Neural progenitor cell (in vitro differentiated cells): ENCODE measurements at places on chromosomes 7 and 10. TPM values are rescaled to one million over a fixed set of nuclear protein-coding genes. Genes with fewer than 3 reads are reported as not detected.
A peak's percentile ranks its signal among the peaks of the same experiment; 100 is the strongest.

Gene CALML5
- total RNA-seq = not detected in 2 replicates

Gene NAT16
- 0.28 TPM in 1 of 2 replicates, not detected in the other for total RNA-seq

Gene CPA5
- total RNA-seq = 0.50 TPM in 1 of 2 replicates, not detected in the other

GRCh38 chr7:131745390-131746248 lies 189.2 kb upstream of the PODXL start:
- H3K36me3 ChIP-seq = no peaks in the 10 kb centered on the region
- H3K4me3 ChIP-seq = no peak overlapping the region
- H3K4me1 ChIP-seq = peaks cover 12% of the 10 kb centered on the region
- H3K27ac ChIP-seq = no peak overlapping the region
- H3K27me3 ChIP-seq = no peaks in the 10 kb centered on the region

DNA sequence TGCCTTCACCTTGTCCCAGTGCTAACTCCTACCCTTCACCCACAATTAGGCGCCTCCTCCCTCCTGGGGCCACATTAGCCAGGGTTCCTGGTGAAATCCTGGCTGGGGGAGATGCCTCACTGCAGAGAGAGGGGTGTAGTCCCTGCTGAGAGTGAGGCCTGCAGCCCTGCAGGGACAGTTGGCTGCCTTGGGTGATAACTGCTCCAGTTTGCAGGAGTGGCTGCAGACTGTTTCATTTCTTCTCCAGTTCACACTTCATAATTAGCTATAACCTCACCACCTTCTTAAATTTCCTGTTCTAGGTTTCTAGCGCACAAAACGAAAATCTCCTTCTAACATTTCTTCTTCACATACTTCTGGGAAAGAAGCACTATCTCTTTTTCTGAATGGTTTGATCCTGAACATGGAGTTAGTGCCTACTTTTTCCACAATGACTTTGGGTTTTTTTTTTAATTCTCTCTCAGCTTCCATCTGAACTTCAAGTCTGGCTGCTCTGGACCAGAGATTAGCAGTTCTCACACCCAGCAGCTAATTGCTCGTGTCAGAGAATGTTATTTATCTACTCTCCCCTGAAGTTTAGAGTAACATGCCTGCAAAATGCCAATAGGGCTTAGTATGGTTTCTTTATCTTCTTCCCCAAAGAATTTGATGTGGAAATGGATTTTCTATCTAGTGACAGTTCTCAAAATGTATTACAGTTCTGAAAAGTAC lies 15.5 kb upstream of the JAZF1 start:
- H3K36me3 ChIP-seq = no peaks in the 10 kb centered on the region
- no peak overlapping the region for H3K27ac ChIP-seq
- DNase-seq = no peak
- H3K4me1 ChIP-seq = no peaks in the 10 kb centered on the region
- H3K27me3 ChIP-seq = no peaks in the 10 kb centered on the region
- H3K4me3 ChIP-seq = no peak overlapping the region

- H3K27ac ChIP-seq = no peak overlapping the region
- H3K4me1 ChIP-seq = peaks cover 21% of the 10 kb centered on the region
- H3K36me3 ChIP-seq = no peaks in the 10 kb centered on the region
- DNase-seq = peak; percentile 41
- no peaks in the 10 kb centered on the region for H3K27me3 ChIP-seq
- H3K4me3 ChIP-seq = no peak overlapping the region
These were observed 233.1 kb downstream of the CCDC3 start for GRCh38 chr10:12768156-12769100.

GRCh38 chr7:130365511-130366441 lies 14.5 kb upstream of the CPA1 start:
- H3K27me3 ChIP-seq = no peaks in the 10 kb centered on the region
- no peaks in the 10 kb centered on the region for H3K4me1 ChIP-seq

DNA sequence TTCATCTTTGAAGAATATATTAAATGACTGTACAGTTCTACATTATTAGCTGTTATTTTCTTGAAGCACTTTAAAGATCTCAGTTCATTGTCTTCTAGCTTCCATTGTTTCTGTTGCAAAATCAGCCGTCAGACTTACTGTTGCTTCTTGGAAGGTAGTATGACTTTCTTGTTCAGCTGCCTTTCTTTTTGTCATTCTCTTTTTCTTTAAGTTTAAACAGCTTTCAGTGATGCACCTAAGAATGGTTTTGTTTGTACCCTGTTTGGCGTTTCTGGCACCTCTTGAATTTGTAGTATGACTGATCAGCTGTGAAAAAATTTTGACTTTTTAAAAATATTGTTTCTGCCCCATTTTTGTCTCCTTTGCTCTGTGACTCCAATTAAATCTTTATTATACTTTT lies 9.3 kb downstream of the MKLN1 start:
- peaks cover 14% of the 10 kb centered on the region for H3K36me3 ChIP-seq
- no peak for DNase-seq
- peaks cover 3% of the 10 kb centered on the region for H3K4me1 ChIP-seq
- no peaks in the 10 kb centered on the region for H3K27me3 ChIP-seq
- no peak overlapping the region for H3K4me3 ChIP-seq

DNA sequence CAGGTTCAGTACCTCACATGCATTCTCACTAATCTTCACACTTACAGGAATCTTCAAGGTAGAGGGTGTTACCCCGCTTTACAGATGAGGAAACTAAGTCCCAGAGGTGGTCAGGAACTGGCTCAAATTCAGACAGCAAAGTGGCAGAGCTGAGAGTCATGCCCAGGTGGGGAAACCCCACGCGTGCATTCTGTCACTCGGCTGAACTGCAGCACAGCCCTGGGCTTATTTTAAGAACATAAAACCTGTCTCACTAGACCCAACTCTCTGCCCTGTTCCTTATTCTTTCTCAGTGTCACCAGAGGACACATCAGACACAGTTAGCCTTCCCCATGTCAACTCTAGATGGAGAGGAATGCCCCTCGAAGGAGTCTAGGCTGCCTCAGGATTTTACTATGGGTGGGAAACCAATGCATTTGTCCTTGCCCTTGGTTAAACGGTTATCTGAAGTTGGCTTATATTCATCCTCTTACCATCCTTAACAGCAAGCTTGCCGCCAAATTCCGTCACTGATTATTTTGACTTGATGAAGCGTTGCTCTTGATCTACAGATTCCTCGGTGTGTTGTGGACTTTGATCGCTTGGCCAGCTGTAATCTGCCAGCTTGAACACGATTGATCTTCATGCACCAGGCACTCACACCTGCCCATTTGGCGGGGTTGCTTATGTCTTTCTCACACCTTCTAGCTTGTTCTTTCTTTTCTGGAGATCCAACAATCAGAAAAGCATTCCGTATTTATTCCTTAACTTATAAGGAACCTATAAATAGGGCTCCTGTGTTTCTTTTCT lies 627.9 kb downstream of the SDK1 start:
- no peak overlapping the region for H3K4me3 ChIP-seq
- H3K4me1 ChIP-seq = peaks cover 9% of the 10 kb centered on the region
- H3K27me3 ChIP-seq = no peaks in the 10 kb centered on the region

- H3K4me1 ChIP-seq = no peaks in the 10 kb centered on the region
- H3K4me3 ChIP-seq = no peak overlapping the region
- no peaks in the 10 kb centered on the region for H3K27me3 ChIP-seq
- no peak for DNase-seq
- no peak overlapping the region for H3K27ac ChIP-seq
- no peaks in the 10 kb centered on the region for H3K36me3 ChIP-seq
These were observed 204.4 kb downstream of the OTUD1 start for GRCh38 chr10:23643111-23643780.

- H3K4me3 ChIP-seq = no peak overlapping the region
- DNase-seq = no peak
- H3K27ac ChIP-seq = no peak overlapping the region
- no peaks in the 10 kb centered on the region for H3K4me1 ChIP-seq
- no peaks in the 10 kb centered on the region for H3K27me3 ChIP-seq
- H3K36me3 ChIP-seq = no peaks in the 10 kb centered on the region
These were observed 539.9 kb downstream of the DNAJB9 start for GRCh38 chr7:109109558-109109957.

GRCh38 chr7:33646166-33646565 lies 259.2 kb upstream of the BMPER start:
- H3K27ac ChIP-seq = no peak overlapping the region
- no peaks in the 10 kb centered on the region for H3K27me3 ChIP-seq
- H3K4me3 ChIP-seq = no peak overlapping the region
- no peaks in the 10 kb centered on the region for H3K36me3 ChIP-seq
- DNase-seq = no peak
- peaks cover 10% of the 10 kb centered on the region for H3K4me1 ChIP-seq

GRCh38 chr7:131602994-131603372 lies 46.6 kb upstream of the PODXL start:
- no peaks in the 10 kb centered on the region for H3K36me3 ChIP-seq
- peaks cover 83% of the 10 kb centered on the region for H3K4me1 ChIP-seq
- no peak overlapping the region for H3K27ac ChIP-seq
- no peak overlapping the region for H3K4me3 ChIP-seq
- H3K27me3 ChIP-seq = no peaks in the 10 kb centered on the region
- no peak for DNase-seq

DNA sequence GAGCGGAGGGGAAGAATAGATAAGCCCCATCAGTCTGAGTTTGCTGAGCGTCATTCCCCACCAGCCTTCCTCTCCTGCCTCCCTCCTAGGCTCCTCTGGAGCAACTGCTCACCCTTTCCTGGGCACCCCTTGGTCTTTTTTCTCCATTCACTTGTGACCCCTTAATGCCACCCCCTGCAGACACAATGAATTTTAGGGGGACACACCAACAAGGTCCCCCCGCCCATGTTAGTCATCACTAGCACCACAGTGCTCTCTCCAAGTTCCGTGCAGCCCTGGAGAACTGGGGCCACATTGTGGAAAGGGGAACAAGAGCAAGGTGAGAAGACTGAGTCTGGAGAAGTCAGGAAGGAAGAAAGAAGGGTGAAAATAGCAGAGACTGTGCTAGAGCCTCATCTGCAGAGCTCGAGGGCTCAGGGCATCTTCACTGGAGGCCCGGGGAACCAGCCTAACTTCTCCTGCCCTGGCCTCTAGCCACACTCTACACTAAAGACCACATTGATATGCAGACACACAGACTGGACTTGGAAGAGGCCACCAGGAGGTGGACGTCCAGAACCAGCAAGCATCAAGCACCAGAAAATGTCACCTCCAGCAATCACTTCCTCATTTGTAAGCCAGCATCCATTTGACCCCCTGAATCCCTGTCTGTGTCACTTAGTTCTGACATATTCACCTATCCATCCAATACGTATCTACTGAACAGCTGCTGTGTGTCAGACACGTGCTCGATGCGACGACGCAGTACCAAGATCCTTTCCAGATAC lies 17.5 kb downstream of the RGR start:
- no peaks in the 10 kb centered on the region for H3K36me3 ChIP-seq
- H3K4me3 ChIP-seq = no peak overlapping the region
- H3K27me3 ChIP-seq = peaks cover 4% of the 10 kb centered on the region
- H3K4me1 ChIP-seq = no peaks in the 10 kb centered on the region

DNA sequence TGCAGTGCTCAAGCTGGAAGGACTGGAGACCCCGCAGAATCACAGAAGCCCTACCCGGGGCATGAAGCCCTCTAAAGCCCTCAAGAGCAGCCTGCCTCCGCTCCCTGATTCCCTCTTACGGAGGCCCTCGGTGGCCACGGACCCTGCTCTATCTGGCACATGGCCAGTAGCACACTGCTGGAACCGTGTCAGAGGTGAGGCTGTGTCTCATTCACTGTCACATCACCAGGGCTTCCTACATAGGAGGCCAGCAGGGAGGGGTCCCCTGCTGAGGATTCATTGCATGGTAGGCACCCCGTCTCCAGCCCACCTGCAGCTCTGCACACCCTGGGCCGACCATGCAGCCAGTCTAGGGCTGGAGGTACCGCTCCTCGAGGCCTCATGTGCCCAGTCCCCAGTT lies 259.2 kb downstream of the TNS3 start:
- no peaks in the 10 kb centered on the region for H3K36me3 ChIP-seq
- H3K4me1 ChIP-seq = peaks cover 20% of the 10 kb centered on the region
- no peak overlapping the region for H3K4me3 ChIP-seq
- DNase-seq = no peak
- no peak overlapping the region for H3K27ac ChIP-seq

GRCh38 chr10:21130108-21130507 lies 233.0 kb upstream of the NEBL start:
- H3K27me3 ChIP-seq = no peaks in the 10 kb centered on the region
- no peak overlapping the region for H3K4me3 ChIP-seq
- peaks cover 22% of the 10 kb centered on the region for H3K4me1 ChIP-seq
- H3K36me3 ChIP-seq = no peaks in the 10 kb centered on the region

DNA sequence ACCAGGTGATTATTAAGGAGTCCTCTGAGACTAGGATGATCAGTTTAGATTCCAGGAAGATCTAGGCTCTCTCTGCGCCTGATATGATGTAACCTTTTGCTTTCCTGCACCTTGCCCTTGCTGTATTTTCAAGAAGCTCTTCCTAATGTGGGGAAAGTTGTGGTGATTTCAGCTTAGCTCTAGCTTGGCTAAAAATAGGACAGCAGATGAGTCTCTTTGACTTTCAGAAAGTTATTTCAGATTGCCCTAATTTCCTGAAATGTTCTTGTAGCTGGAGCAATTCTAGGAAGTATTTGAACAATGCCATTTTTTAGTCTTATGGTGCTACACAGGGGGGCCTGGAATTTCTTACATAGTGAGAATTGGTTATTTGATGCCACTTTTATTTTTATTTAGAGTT lies 3.8 kb downstream of the LCOR start:
- no peak overlapping the region for H3K27ac ChIP-seq
- no peak overlapping the region for H3K4me3 ChIP-seq
- peaks cover 17% of the 10 kb centered on the region for H3K4me1 ChIP-seq
- no peak for DNase-seq

GRCh38 chr10:132168571-132169030 lies 18.1 kb upstream of the DPYSL4 start:
- peaks cover 1% of the 10 kb centered on the region for H3K27me3 ChIP-seq
- H3K4me3 ChIP-seq = no peak overlapping the region
- no peak for DNase-seq
- no peak overlapping the region for H3K27ac ChIP-seq

GRCh38 chr7:108234281-108234680 lies 104.1 kb upstream of the LAMB4 start:
- peaks cover 43% of the 10 kb centered on the region for H3K4me1 ChIP-seq
- no peak overlapping the region for H3K27ac ChIP-seq
- H3K4me3 ChIP-seq = no peak overlapping the region

- no peak overlapping the region for H3K27ac ChIP-seq
- DNase-seq = no peak
- peaks cover 7% of the 10 kb centered on the region for H3K4me1 ChIP-seq
- H3K36me3 ChIP-seq = no peaks in the 10 kb centered on the region
- no peak overlapping the region for H3K4me3 ChIP-seq
These were observed 46.2 kb upstream of the RABGEF1 start for GRCh38 chr7:66694286-66694685.

GRCh38 chr7:32216759-32217158 lies 146.6 kb upstream of the PDE1C start:
- no peaks in the 10 kb centered on the region for H3K27me3 ChIP-seq
- H3K36me3 ChIP-seq = no peaks in the 10 kb centered on the region
- no peak overlapping the region for H3K27ac ChIP-seq

DNA sequence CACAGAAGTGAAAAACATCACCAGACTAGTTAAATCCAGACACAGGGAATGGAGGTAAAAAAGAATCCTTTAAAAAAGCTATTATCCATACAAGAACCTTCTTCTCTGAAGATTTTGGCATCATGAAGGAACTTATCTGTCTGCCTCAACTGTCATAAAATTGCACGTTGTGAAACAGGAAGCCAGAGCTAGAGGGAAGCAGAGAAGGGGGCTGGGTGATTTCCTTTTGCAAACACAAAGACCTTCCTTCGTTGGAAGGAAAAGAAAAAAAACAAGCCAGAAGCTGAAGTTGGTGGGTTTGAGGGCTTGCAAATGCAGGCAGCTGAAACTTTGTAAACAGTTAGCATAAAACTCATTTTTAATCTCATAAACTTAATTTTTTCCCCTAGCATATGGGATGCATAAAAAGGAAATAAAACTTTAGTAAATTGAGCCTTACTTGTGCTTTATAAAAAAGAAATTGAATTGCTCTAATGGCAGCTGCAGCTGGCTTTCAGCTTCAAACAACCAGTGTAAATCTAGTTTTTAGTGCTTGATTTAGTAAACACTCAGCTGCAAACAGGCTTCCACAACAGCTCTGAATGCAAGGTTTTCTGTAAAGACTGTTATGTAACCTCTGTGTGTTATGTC lies 101.6 kb downstream of the OTUD1 start:
- no peak for DNase-seq
- H3K4me1 ChIP-seq = peaks cover 6% of the 10 kb centered on the region
- H3K27me3 ChIP-seq = no peaks in the 10 kb centered on the region
